ENCODE measurements at places on chromosomes 5 and 9. TPM values are rescaled to one million over a fixed set of nuclear protein-coding genes. Genes with fewer than 3 reads are reported as not detected.

Gene MRPL36
- 149 TPM for total RNA-seq

Gene CCDC152
- total RNA-seq, result 0.03 TPM

Gene SPATA6L
- 0.92 TPM for total RNA-seq

Gene HTR1A
- not detected for total RNA-seq

Gene EFNA5
- total RNA-seq, result 4.1 TPM
